ENCODE measurements at places on chromosomes 7 and 10.

DNA sequence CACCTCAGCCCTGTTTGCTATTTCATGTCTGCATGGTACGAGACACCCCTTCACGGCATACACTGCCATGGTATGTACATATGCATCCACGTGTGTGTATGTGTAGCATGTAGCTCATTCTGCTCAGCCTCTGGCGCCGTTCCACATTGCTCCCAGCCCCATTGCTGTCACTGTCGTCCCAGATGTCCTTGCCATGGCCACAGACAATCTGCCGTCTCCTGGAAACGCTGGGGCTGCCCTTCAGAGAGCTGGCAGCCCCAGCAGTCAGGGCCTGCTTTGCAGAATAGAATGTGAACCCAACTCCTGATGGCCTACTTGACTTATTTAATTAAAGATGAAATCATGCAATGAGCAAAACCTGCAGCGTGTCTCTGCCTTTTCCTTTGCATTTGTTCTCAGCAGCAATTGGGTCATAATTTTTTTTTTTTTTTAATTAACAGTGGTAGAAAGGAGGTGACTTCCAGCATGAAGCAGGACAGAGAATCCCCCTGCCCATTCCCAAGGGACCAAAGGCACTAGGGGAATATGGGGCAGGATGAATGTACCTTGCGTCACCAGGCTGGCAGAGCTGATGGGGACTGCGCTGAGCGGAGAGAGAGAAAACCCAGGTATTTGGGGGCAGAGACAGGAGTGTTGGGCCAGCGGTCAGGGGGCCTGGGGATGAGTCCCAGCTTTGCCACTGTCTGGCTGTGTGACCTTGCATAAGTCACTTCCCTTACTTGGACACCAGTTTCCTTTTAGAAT lies 49.2 kb downstream of the CHST3 start:
- peak; percentile 79 for DNase-seq

- no peak for DNase-seq
Measured at GRCh38 chr10:99975942-99976809, 33.6 kb downstream of the DNMBP start.

DNA sequence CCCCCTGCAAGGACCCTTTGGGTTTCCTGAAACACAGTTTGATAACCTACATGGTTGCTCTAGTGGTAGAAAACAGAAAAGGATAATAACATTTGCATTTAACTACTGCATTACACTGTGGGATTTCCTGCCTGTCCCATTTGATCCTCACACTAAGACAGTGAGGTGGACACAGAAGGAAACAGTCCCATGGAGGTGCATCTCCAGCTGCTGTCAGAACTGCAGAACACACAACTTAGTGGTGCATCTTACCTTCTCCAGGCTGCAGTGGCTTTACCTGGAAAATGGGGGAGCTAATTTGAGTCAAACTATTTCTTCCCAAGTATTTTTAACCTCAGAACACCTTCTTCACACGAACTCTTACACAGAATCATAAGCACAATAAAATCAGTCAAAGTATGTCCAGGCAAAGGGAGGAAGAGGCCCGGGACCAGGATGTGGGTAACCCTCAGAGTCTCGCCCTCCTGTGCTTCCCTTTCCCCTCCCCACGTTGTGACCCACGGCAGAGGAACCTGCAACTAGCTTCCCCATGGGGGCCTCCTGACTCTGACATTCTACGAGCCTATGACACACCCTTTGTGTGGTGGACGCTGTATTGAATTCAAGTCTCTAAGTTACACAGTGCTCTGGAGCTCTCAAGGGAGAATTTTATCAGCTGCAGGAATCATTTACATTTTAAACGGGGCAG lies 33.7 kb downstream of the SCRN1 start:
- DNase-seq = no peak

DNA sequence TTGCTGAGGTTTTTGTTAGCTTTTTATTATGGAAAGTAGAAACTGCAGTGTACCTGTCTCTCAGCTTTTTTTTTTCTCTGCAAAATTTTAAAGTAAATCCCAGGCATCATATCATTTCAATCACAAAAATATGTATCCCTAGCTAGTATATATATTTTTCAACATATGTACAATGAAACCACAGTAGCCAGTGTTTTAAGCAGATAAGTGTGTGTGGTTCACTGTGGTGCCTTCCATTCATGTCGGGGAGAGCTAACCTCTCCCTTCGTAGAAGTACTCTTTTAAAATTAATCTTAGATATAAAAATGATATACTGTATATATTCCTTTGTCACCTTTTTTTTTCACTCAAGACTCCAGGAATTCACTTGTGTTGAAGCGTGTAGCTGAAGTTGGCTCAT lies 22.7 kb downstream of the CUL1 start:
- DNase-seq = no peak

DNA sequence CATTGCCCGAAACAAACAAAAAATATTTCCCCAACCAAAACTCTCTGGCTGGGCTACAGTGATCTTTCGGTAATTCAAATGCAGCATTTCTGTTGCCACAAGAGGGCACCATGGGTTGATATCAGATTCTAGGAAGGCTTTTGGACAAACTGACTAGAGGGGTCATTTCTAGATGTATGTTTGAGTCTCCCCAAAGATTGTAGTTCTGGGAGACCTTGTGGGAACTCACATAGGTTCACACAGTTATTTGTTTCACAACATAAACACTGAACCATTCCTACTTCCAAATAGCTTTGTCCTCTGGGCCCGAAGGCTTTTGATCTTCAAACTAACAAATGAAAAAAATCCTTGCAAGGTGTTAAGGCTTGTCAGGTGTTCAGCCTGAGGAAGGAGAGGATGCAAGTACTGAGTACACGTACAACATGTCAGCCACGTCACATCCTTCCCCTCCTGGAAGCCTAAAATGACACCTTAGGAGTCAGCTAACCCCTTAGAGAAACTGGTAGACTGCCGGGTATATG lies 37.0 kb upstream of the IL15RA start:
- DNase-seq = peak; percentile 39

DNA sequence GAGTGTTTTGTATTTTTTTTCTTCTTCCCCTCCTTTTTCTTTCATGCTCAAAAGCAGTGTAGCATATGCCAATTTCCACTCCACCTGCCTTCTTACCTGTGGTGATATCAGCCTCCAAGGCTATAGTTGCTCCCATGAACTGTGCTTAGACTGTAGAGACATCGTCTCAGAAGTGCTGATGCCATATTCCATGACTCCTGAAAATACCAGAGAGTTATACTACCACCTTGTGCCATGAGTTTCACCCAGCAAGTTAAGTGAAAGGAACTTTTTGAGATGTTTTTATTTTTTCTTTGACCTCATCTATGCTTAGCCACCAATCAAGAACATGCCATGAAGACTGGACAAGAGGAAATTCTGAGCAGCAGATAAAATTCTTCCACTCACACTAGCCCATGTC lies 142.8 kb upstream of the SEMA3E start:
- no peak for DNase-seq

DNA sequence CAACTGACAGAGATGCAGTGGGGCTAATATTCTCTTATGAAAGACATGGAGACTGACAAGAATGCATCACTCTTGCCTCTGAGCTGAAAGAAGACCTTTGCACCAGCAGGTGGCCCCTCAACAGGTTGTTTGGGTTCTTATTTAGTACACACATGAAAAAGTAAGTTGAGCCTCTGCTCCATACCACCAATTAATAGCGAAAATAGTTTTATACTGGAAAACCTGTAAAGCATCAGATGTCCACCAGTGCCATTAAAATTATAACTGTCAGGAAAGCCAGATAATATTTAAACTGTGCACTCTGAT lies 26.3 kb upstream of the FAM13C start:
- DNase-seq = no peak

DNA sequence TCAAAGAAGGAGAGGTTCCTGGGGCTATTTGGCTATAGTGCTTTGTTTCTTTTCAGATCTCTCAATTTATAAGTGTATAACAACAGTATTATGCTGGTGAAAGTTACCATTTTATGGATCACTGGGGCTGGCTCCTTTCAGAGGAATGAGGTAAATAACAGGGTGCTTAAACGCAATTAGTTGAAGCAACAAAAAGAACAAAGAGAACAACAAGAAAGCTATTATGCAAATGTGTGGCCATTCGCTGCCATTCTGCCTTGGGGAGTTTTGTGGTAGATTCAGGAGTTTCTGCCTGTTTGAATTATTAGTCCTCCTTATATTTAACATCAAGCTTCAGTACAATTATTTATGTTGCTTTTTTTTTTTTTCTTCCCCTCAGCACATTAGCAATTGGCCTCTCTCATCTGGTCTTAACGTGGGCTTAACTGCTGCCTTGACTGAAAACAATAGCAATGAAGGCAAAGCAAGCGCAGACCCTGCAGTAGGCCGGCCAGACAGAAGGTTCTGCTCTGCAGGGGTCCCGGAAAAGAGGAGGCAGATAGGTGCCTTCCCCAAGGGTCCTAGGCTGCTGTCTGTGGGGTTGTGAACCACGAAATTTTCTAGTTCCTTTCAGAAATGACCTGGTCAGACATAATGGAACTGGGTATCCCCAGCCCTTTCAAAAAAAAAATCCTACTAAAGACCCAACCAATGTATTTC lies 339.9 kb upstream of the PODXL start:
- no peak for DNase-seq

GRCh38 chr10:88187472-88187871 lies 324.0 kb downstream of the PTEN start:
- no peak for DNase-seq

GRCh38 chr7:4730971-4731370 lies 44.5 kb upstream of the AP5Z1 start:
- no peak for DNase-seq

GRCh38 chr7:26399736-26400135 lies 108.1 kb downstream of the SNX10 start:
- DNase-seq = peak; percentile 7

- no peak for DNase-seq
Measured at GRCh38 chr10:21600804-21601433, 66.9 kb downstream of the MLLT10 start.

Measured in cerebellar cortex (tissue), 1 donor.